Stimulated activated CD4-positive, alpha-beta T cell treated with anti-CD3 and anti-CD28 coated beads, Interleukin-2, amount 100 ng/mL, for 24 hours (primary cell): ENCODE measurements at places on chromosomes 2 and 18.
A peak's percentile ranks its signal among the peaks of the same experiment; 100 is the strongest.

DNA sequence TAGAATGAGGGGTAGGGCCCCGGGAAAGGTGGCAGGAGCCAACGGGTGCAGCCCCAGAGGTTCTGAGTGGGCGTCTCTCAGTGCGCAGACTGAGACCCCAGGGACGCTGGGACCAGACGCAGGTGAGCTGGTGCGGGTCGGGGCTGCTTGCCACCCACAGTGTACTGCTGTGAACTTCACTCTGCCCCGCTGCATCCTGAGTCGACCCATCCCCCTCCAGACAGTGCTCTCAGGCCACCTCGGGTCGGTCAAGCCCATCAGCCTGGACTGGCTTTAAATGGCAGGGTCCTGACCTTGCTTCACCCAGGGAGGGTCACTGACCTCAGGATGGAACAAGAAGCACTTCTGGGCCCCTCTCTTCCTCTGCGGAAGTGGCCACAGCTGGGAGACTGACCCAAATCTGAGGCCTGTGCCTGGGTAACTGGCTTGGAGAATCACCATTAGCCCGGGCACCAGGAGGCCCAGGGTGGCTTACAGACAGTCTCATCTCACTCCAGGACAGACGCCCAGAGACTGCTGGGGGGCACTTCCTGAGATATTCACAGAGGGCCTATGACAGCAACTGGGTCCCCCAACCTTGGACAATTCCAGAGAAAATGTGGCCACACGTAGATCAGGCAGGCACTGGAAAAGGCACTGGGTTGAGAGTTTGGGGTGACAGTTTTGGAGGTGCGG is 23.7 kb upstream of the BOK start:
- no peak for DNase-seq

GRCh38 chr2:181466661-181467576 is 9.7 kb downstream of the ITGA4 start:
- DNase-seq: peak; percentile 82

DNA sequence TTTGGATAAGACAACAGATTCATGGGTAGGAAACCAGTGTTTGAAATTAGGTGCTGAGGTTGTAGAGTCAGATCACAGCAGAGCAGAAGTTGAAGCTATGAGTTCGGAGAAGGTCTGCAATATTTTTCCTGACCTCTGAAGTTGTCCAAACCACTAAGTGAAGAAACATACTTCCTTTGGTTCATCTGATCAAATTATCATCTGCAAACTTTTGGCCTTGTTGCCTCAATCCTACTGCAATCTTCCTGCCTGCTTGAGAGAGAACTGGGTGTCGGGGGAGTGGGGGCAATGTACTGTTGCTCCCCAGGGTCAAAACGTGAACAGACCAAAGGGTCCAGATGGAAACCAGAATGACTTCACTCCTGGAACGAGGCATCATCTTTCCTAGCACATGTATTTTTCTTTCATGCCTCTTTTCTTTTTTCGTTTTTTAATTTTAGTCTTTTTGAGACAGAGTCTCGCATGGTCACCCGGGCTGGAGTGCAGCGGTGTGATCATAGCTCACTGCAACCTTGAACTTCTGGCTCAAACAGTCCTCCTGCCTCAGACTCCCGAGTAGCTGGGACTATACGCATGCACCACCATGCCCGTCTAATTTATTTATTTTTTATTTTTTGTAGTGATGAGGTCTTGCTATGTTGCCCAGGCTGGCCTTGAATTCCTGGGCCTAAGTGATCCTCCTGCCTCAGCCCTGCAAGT is 42.7 kb downstream of the RAB31 start:
- no peak for DNase-seq

GRCh38 chr2:130837175-130837810 is 579 bp downstream of the ARHGEF4 start:
- no peak for DNase-seq

GRCh38 chr2:55000341-55000740 is 49.9 kb downstream of the RTN4 start:
- no peak for DNase-seq

GRCh38 chr2:31688282-31688681 is 107.5 kb upstream of the SRD5A2 start:
- DNase-seq: no peak

DNA sequence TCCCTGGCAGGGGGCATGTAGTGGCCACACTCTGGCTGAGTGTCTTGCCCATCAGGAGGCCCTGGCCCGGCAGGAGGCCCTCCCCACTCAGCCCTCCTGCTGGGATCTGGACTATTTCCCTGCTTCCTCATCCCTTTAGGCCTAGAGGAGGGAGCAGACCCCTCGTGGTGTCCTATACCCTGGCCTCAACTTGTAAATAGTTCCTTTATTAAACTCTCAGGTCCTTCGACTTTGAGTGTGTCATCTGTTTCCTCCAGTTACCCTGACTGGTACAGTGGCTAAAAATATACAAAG is 166.7 kb upstream of the GLI2 start:
- no peak for DNase-seq

GRCh38 chr2:177432703-177433102 is 40.1 kb downstream of the AGPS start:
- no peak for DNase-seq

GRCh38 chr18:74804677-74805076 is 207.0 kb downstream of the ZNF407 start:
- no peak for DNase-seq

GRCh38 chr2:174568425-174568824 is 29.2 kb downstream of the WIPF1 start:
- DNase-seq: no peak

DNA sequence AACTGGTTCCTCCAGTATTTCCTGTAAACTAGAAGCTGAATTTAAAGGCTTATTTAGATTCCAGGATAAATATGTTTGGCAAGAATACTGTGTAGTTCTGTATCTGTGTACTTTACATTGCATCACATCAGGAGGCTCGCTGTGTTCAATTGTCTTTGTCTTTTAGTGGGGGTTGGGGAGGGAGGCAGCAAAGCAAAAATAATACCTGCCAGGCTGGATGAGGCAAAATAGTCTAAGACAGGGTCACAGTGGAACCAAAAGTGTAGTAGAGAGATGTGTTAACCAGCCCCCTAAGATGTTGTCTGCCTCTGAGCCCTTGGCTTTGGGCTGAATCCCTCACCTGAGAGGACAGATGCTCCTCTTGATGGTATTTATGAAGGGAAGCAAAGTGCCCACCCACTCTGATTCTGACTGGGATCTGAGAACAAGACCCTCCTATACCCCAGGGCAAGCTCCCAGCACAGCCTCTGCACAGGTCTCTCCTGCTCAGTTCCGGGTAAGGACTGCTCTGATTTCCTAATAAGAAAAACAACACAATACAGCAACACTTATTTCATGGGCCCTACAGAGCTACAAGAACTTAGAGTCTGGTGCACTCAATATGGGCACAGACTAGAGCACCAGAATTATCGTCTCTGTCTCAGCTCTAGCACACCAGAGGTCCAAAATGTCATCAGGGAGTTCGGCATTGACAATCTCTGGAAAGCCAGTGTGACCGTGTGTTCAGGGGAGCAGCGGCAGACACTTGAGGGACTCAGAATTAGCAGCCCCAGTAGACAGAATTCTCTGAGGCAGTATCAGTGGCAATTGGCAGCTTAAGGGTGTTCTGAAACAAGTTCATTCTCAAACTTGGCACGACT is 7.2 kb upstream of the AFTPH start:
- DNase-seq: no peak

DNA sequence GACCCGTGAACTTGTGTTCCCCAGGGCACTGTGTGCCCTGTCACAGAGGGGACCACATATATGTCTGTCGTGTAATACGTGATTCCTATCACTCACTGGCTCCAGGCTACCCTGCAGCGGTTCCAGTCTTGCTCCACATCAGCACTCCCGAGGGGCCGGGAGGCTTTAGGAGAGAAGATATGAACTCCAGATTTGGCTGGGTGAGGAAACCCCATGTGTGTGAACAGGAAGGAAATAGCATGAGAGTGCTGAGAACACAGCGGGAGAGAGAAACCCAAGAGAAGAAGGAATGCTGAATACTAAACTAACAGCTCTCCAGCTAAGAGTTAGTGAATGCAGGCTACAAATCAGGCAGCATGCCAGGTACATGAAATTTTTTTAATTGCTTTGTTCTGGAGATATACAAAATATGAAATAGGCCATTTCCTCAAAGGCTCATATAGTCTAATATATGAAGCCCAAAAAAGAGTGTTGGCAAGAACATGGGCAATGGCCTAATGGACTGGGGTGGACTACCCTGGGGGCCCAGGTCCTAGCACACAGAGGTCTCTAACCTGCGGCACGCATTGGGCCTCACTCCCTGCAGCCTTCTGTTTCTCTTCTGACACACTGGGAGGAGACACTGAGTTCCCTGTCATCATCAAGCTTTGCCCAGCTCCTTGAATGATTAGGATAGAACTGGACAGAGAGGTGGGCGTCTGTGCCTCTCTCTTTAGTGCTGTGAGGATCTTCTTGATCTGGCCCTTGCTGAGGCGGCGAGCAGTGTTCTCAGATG is 372.8 kb upstream of the RAB6C start:
- DNase-seq: no peak

DNA sequence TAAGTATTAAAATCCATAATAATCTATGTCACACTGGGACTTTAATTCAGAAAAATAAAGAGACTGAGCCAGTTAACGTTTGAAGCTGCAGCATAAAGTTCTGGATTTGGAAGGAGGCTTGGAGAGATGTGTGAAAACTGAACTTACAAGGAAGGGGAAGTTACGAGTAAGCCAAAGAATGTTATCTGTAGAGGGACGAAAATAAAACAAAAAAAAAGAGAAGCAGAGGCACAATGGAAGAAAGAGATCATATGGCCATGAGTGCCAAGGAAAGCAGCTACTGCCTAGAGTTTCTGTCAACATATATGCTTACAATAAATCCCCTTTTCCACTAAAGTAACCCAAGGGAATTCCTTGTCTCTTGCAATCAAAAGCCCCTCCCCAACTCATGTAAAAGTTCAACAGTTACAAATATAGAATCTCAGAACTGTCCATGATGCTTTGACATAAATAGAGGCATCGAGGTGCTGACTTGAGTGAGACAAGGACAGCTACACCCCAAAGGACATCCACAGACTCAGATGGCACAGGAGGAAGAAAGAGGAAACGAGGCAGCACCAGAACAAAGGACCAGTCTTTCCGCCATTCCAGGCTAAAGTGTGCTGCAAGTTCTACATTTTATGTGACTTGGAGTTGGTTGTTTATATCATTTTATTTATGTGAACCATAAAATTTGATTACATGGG is 16.1 kb upstream of the ARL5A start:
- no peak for DNase-seq

DNA sequence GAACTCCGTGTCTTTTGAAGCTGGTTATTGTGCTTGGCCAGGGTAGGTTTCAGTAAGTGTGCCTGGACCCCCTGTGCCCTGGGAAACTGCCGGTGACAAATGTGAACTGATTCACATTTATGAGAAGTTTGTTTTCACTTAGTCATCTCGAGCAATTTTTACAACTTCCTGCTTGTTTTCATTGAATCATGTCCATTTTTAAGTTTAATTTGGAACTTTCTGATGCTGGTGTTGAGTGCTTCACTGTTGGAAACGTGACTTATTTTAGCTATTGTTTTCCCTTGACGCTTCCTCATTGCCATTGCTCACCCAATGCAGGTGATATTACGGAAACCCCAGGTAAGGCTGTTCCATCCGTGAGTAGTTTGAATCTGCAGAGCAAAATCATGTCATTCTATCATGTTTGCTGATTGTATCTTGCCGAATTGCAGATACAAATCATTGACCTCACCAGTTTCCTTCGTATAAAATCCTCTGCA is 97.2 kb downstream of the RTN4 start:
- DNase-seq: no peak

DNA sequence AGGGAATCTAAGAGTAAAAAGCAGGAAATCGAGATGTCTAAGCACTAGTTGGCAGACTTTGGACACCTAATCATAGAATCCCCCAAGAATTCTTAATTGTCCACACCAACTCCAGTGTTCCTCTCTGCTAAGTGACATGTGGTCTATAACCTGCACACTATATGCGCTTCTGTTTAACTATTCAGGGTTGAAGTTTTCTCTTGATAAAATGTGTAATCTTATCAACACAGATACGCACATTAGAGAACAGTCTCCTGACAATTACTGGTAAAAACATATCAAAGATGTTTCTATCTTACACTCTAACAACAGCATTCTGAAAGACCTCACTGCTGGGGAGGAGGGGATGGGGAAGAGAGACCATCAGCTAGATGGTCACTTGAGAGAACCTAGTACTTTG is 3.9 kb downstream of the ABCB11 start:
- no peak for DNase-seq

- no peak for DNase-seq
These were observed 63.4 kb downstream of the NYAP2 start for GRCh38 chr2:225462945-225463344.

DNA sequence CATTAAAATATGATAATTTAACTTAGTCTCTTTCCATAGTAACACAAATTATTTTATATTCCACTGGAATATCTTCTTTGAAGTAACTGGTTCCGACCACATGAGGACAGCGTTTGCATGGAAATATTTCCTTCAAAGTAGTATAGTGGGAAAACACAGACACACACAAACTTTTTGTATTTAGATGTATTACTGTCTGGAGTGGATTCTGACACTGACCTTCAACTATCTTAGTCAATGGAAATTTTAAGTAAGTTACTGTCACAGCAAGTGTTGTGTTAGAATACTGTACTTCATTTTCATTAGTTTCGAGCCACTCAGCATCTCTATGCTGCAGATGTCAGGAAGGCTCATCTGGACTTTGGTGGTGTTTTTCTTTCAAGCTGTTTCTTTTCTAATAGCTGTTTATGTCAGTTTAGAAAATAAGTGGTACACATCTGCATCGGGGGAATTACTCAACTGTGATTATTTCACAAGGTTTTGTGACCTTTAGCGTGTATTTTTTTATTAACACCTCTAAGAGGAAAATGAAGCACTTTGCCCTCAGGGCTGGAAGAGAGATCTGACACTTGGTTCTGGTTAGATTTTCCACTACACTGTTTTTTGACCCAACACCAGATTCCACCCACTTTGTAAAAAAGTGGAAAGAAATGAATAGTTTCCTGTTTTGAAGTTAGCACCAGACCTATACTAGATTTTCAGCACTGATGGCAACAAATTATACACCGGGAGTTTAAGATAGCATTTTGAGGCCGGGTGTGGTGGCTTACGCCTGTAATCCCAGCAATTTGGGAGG is 18.9 kb upstream of the THOC1 start:
- DNase-seq: no peak

- DNase-seq: no peak
These were observed 99.1 kb downstream of the EN1 start for GRCh38 chr2:118748245-118748885.

DNA sequence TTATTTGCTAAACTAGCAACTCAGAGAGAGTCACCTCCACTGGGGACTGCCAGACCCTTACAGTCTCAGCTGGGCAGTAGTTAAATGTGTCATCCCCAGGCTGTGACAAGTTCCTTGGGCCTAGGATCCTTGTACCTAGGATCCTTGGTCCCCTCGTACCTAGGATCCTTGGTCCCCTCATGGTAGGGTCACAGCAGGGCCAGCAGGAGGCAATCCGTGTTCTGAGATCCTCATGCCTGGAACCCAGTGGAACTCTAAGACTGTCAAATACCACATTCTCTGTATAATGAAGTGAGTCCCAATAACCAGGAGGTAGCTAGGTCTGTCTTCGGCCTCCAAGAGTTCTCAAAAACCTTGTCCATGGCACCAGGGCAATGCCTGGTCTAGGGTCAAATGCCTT is 60.8 kb downstream of the LYPD6B start:
- no peak for DNase-seq
